ENCODE measurements at places on chromosomes 1 and 21.

DNA sequence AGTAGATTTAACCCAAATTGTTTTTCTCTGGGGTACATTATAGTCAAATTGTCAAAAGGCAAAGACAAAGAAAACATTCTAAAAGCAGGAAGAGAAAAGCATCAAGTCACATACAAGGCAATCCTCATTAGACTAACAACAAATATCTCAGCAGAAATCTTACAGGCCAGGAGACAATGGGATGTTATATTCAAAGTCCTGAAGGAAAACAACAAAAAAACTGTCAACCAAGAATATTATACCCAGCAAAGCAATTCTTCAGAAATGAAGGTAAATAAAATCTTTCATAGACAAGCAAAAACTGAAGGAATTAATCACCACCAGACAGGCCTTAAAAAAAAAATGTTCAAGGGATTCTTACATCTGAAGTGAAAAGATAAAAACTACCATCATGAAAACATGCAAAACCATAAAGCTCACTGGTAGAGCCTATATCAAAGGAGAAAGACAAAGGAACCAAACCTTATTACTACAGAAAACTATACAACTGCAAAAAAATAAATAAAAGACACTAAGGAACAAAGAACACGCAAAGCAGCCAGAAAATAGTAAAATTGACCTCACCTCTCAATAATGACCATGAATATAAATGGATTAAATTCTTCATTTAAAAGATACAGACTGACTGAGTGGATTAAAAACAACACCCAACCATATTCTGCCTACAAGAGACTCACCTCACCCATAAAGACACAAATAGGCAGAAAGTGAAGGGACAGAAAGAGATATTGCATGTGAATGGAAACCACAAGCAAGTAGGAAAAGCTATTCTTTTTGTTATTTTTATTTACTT lies 113.8 kb upstream of the ZC3H11B start:
- DNase-seq, result no peak

GRCh38 chr1:223662943-223663342 lies 2.6 kb downstream of the CAPN8 start:
- peak; percentile 78 for DNase-seq

- DNase-seq, result no peak
Measured at GRCh38 chr21:14751011-14751410, 204.9 kb upstream of the SAMSN1 start.

DNA sequence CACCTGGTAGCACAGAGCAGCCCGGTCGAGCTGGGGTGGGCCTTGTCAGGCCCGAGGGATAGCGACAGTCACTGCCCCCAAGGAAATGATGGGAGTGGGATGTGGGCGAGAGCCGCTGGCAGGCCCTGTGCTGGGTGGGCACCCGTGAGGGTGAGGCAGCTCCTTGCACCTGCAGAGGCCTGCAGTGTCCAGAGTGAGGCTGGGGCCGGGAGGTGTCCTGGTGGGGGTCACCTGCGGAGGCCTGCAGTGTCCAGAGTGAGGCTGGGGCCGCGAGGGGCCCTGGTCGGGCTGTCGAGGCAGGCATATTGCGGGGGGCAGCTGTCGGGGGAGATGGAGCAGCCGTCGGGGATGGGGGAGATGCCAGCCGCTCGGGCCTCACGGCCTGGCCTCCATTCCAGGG lies 49.5 kb downstream of the SLC19A1 start:
- DNase-seq, result no peak

GRCh38 chr1:198604975-198605374 lies 33.9 kb upstream of the PTPRC start:
- DNase-seq, result no peak

- DNase-seq, result no peak
Measured at GRCh38 chr1:212952641-212952976, 2.3 kb downstream of the VASH2 start.

- DNase-seq, result no peak
Measured at GRCh38 chr1:213605732-213606131, 382.0 kb upstream of the PROX1 start.

GRCh38 chr21:29238053-29238966 lies 60.4 kb upstream of the BACH1 start:
- no peak for DNase-seq

GRCh38 chr21:39796466-39796865 lies 51.5 kb downstream of the IGSF5 start:
- no peak for DNase-seq

DNA sequence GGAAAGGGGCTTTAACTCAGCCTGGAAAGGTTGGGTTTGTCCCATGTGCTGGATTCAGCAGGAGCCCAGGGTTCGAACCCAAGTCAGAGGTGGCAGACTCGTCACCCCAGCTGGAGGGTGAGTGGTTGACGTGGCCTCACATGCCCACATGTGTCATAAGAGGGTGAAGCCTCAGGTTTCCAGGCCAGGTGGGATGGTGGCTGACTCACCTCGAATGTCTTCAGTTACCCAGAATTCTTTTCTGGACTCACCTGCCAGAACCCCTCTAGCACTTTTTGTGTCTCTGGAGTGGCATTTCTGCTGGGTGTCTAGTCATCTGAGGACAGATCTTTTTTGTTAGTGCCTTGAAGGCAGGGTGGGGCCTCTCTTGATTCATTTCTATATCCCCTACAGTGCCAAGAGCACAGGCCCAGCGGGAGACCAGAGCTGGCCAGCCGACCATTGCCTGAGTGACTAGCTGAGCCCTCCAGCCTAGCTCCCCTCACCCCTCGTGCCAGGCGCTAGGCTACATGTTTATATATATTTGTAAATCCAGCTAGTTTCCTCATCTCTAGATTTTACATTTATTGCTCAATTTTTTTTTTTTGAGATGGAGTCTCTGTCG lies 28.1 kb downstream of the IL6R start:
- DNase-seq, result no peak

DNA sequence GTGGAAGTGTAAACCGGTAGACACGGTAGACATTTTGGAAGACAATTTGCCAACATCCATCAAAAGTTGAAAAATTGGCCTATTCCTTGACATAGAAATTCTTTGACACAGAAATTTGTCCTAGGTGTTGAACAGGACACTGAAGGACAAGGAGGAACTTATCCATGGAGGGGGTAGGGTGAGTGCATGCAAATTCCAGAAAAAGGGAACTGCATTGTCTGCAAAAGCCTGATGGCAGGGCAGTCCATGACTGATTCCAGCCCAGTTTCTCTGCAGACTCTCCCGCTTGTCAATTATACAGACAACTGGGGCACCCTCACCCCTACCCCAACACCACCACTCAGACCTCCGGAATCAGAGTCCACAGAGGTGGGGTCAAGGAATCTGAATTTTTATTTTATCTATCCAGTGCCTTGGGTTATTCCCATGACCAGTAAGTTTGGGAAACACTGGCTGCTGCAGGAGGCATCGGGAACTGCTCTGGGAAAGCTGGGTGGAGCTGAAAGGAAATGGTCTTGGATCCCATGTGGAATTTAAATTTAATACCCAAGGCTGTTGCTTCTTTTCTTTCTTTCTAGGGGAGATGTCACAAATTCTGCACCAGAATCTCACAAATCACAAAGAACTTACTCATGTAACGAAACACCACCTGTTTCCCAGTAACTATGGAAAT lies 103.3 kb upstream of the SLC45A1 start:
- DNase-seq, result no peak

DNA sequence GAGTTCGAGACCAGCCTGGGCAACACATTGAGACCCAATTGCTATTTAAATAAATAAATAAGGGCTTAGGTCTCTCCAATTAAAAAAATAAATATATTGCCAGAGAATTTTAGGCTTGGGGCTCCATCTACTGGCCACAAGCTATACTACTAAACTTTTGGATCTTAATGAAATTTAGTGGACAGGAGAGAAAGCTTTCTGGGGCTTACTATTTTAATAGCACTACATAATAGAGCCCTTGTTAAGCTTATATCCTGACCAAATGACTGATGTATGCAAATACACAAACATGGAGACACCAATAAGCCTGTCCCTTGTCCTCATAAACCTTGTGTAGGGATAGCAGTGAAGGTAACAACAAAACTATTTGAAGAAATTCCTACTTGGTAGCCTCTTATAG lies 18.4 kb downstream of the CCT3 start:
- DNase-seq, result no peak

DNA sequence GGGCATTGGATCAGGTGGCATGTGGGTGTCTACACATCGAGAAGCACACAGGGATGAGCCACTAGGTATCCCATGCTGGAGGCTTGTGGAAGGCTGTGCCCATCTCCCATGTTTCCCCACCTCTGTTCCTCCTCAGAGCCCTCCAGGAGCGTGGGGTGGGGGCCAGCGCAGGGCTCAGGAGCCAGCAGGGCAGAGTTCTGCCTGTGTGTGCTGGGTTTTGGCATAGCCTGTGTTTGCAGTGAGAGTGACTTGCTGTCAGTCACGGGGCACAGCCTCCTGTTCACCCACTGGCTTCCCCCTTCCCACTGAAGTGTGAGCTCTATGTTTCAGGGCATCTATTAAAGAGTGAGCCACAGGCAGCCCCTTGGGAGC lies 10.4 kb downstream of the IBA57 start:
- no peak for DNase-seq

DNA sequence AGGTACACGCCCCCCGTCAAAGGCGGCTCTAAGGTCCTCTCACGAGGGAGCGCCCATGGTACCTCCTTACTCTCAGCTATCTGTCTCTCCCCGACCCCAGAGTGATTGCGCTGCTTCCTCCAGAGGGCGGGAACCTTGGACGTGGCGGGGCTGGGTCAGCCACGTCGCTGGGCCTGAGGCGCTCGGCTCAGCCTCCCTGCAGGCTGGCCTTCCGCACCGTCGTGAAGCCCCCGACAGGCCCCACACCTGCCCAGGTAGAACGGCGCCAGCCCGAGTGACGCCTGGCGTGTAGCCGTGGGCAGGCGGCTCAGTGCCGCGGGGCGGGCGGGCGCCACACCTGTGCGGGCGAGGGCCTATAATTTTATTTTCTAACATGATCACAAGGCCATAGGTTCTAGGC lies 122.2 kb upstream of the BEND5 start:
- no peak for DNase-seq

DNA sequence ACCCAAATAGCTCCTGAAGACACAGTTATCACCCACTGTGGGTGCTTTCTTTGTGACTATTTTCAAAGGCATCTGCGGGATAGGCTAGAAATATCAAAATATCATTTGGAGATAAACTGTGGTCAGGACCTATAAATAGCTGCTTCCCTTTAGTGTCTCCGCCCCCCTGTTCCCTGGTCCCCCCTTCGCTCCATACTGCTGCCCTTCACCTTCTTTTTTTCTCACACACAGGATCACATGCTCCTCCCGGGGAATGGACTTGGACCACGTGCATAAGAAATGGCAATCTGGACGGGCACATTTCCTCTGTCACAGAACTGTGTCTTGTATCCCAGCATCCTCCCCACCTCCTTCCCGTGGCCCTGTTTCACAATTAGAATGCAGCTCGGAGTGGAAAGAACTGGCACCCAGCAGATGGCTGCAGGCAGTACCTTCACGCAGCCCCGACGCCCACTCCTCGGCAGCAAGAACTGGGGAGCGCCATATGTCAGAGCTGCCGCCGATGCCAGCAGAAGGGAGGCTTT lies 68.8 kb upstream of the SSX2IP start:
- peak; percentile 30 for DNase-seq

GRCh38 chr1:203080456-203080855 lies 5.4 kb downstream of the MYOG start:
- DNase-seq, result no peak

- no peak for DNase-seq
Measured at GRCh38 chr1:81542196-81542595, 258.5 kb upstream of the ADGRL2 start.

All from HL-60 (cell line).